ENCODE measurements at places on chromosomes 12 and 14. TPM values are rescaled to one million over a fixed set of nuclear protein-coding genes. Genes with fewer than 3 reads are reported as not detected.

Gene OR4M1
- total RNA-seq = not detected

Gene CISTR
- total RNA-seq = not detected

Gene AQP2
- total RNA-seq = not detected

Gene RSRC2
- total RNA-seq = 56.0 TPM

Gene KCNH5
- total RNA-seq = not detected

Gene SPRYD3
- 37.0 TPM for total RNA-seq

Gene ANO2
- total RNA-seq = not detected

Gene TCHP
- 18.5 TPM for total RNA-seq

Gene AICDA
- total RNA-seq = not detected
